NCI-H226 (cell line): ENCODE measurements at places on chromosomes 3 and 15.

DNA sequence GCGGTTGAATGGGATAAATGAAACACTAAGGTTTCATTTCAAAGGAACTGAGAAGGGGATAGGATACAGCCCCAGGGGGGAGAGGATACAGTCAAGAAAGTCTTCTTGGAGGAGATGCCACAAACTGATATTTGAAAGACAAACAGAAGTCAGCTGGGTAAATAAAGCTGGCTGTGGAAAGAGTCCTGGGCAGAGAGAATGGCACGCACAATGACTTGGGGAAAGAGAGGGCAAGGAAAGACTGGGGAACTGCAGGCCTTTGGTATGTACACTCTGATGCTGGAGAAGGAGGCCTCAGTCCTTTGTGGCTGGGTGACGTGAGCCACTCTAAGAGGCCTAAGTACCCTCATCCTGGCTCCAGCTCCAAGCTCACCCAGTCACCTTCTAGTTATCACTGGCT is 45.2 kb upstream of the LMCD1 start:
- DNase-seq, result no peak

GRCh38 chr3:155843569-155843968 is 10.7 kb downstream of the SLC33A1 start:
- no peak for DNase-seq

DNA sequence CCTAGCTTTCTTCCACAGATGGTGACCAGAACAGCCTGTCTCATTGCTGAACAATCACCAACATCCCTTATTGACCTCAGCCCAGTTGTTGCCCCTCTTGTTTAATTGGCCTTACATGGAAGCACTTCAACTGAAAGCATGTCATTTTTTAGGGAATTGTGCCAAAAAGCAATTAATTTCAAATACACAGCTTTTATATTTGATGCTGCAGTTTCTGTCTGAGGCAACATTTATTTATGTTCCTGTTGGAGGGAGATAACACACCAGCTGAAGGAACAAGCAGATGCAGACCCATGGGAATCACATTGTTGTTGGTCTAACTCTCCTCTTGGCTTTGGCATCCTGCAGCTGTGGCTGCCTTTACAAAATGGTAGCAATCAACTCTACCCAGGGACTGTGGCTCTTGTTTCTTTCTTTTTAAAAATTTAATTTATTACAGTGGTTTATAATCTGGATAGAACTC is 498.1 kb upstream of the RGMA start:
- DNase-seq, result no peak

GRCh38 chr3:177337541-177338331 is 140.5 kb upstream of the TBL1XR1 start:
- DNase-seq, result peak; percentile 49

DNA sequence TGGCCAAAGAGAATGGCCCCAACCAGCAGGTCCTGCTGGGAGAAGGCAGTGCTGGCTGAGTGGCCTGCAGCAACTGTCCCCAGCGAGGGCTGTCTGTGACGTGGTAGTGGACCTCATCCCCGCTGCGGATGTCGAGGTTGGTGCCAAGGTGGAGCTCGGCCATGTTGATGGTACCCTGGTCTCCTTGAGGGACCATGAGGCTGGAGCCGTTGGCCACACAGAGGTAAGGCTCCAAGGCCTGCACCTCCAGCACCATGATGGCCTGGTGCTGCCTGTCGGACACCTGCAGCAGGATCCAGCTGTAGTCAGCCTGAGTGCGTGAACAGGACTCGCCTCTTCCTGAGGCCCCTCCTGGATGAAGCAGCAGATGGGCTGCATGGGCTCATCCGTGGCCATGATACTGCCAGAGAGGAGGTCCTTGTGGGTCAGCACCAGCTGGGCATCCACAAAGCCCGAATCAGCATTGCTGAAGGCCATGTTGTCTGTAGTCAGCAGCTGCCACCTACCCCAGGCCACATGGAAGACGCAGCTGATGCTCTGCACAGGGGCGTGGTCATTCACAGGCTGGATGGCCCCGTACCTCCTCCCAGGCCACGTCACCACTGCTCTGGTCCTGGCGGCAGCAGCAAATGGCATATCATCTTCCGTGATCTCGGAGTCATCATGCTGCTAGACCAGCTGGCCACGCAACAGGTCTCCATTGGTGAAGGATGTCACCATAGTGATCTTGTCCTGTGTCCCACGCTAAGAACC is 167.5 kb downstream of the GOLGA6L4 start:
- no peak for DNase-seq

DNA sequence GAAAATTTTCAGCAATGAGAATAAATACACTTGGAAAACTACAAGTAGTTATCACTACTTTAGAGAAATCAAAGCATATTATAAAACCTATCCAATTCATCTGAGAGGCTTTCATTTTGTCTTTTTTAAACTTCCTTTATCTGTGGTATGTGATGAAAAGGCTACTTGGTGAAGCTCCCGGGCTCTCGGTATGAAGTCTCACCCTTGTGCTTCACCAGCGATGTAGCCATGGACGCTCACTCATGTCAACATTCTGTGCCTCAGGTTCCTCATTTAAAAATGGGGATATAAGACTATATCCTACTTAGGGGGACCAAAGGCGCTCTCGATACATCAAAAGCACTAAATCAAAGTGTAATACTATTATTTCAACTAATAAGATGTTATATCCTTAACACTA is 14.9 kb downstream of the SATB1 start:
- no peak for DNase-seq

DNA sequence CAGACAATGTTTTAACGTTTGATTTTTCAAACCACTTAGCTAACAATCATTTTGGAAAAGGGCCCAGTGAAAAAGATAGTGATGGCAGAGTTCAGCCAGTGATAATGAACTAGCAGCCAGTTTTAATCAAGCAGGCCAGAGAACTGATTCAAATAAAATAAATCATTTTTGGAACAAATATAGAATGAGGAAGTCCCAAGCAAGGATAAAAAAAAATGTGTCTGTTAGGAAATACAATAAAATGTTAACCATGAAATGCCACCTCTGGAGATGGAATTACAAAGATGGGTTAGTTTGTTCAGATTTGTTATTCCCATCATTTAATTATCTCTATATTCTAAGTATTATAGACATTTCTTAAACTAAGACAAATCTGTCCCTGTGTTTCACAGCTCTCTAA is 1.1 kb downstream of the HERC1 start:
- DNase-seq, result no peak

GRCh38 chr3:183193762-183194689 is 31.5 kb upstream of the LAMP3 start:
- no peak for DNase-seq

- DNase-seq, result no peak
These were observed 207.9 kb upstream of the COL8A1 start for GRCh38 chr3:99430348-99431134.
